ENCODE measurements at places on chromosomes 4 and X.
A peak's percentile ranks its signal among the peaks of the same experiment; 100 is the strongest.

DNA sequence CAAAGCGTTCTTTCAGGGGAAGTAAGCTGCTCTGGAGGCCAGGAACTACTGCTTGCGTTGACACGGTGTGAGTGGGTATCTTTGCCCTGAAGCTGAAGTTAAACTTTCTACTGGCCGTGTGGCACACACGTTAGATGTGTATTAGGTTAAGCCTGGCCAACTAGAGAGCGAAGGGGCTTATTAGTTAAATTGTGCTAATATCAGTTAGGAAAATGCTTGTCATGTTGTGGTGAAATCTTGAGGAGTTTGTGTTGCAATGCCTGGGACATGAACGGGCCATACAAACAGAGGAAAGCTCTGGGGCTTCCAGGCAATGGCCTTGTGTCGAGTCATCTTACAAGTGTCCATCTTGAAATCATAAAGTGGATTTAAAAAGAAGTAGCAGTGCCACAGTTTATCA is 62.6 kb downstream of the NSUN7 start:
- no peak for DNase-seq

DNA sequence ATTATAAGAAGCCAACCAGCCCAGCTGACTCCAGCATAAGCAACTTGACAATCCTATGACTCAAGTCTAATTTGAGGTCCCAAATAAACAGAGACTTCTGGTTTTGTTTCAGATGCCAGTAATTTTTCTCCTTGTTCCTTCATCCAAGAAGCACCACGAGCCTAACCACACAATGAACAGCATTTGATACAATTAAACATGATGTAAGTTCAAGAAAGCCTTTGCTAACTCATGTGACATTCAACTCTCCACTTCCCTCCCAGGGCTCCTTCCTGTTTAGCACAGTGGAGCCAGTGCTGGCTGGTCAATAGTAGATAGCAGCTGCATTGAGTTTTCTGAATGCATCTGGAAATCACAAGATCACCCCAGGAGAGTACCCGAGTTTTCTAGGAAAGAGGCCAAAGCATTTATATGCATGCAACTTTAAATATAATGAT is 206.3 kb downstream of the ARHGAP24 start:
- peak; percentile 1 for DNase-seq

GRCh38 chr4:37674439-37674838 is 11.7 kb downstream of the RELL1 start:
- no peak for DNase-seq

GRCh38 chr4:70958681-70959080 is 34.8 kb upstream of the DCK start:
- DNase-seq = no peak

DNA sequence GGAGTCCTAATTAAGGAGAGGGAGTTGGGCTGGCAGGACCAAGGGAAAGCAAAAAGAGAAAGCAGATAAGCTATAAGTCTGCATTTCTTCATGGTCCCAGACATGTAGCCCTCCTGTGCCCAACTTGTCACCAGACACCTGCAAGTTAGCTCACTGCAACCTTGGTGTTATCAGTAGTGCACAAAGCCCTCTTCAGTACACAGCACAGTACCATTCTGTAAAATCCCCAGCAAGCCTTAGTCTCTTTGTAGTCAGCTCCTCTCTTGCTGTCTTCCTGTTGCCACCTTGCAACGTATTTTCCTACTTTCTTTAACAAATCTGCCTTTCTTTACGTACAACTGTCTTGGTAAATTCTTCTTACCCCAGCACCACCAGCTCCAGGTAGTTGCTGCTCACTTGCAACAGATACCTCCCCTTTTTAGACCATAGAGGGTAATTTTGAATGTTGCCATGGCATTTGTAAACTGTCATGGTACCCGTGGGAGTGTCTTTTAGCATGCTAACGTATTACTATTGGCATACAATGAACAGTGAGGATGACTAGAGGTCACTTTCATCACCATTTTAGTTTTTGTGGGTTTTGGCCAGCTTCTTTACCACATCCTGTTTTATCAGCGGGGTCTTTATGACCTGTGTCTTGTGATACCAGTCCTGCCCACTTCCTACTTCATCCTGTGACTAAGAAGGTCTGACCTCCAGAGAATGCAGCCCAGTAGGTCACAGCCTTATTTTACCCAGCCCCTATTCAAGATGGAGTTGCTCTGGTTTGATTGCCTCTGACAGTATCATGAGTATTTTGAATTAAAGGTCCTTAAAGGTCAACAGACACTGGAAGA is 28.3 kb upstream of the AP1S2 start:
- DNase-seq = peak; percentile 2

GRCh38 chr4:184503869-184504300 is 29.5 kb upstream of the IRF2 start:
- DNase-seq = peak; percentile 19

GRCh38 chr4:73021634-73022033 is 47.9 kb downstream of the COX18 start:
- no peak for DNase-seq

DNA sequence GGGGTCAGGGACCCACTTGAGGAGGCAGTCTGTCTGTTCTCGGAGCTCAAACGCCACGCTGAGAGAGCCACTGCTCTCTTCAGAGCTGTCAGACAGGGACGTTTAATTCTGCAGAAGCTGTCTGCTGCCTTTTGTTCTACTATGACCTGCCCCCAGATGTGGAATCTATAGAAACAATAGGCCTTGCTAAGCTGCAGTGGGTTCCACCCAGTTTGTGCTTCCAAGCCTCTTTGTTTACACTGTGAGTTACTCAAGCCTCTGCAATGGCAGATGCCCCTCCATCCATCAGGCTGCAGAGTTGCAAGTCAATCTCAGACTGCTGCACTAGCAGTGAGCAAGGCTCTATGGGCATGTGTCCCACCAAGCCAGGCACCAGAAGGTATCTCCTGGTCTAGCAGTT is 158.1 kb downstream of the DTHD1 start:
- DNase-seq = no peak

DNA sequence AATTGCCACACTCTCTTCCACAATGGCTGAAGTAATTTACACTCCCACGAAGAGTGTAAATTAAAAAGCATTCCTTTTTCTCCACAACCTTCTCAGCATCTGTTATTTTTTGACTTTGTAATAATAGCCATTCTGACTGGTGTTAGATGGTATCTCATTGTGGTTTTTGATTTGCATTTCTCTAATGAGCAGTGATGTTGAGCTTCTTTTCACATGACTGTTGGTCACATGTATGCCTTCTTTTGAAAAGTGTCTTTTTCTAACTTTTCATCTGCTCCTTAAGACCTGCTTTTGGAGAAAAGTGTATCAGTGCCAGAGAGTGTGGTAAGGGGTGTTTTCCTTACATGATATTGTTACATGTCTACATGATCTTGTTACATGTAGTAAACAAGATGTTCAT is 25.7 kb downstream of the GUCY1A1 start:
- no peak for DNase-seq

- DNase-seq = peak; percentile 2
These were observed 103.6 kb downstream of the RAPGEF2 start for GRCh38 chr4:159206427-159206871.

DNA sequence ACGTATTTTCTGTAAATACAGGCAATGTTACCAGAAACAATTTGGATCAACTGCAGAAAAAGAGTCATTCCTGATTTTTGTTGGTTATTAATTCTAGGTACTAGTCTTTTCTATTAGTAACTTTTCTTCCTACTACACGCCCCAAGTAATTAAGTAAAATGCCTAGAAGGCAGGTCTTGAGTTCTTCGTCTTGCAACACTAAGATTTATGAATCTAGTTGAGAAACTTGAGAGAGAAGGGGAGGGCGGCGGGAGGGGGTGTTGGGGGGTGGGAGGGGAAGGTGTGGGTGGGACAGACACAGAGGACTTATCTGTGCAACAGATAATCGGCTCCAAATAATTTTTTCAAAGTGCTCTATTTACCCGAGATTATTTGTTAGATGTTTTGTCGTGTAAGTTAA is 3.0 kb downstream of the RAP2C start:
- DNase-seq = no peak

- peak; percentile 55 for DNase-seq
These were observed 3.9 kb downstream of the HCFC1 start for GRCh38 chrX:153967536-153968224.

DNA sequence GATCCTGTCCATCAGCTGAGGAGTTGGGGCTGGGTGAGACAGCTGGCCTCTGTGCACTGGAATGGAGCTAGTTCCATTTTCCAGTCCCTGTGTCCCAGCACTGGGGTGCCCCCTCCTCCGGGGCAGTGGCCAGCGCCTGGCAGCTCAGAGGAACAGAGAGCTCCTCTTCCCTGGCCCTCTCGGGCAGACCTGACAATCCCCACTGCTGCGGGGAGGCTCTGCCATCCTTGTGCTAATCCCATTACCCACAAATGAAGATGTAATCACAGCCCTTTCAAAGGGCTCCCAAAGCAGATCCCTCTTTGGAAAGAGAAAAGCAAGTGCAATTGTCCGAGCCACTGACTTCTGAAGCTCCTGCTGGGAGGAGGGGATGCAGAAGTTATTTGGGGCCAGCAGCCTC is 75.1 kb upstream of the MSX1 start:
- DNase-seq = no peak

DNA sequence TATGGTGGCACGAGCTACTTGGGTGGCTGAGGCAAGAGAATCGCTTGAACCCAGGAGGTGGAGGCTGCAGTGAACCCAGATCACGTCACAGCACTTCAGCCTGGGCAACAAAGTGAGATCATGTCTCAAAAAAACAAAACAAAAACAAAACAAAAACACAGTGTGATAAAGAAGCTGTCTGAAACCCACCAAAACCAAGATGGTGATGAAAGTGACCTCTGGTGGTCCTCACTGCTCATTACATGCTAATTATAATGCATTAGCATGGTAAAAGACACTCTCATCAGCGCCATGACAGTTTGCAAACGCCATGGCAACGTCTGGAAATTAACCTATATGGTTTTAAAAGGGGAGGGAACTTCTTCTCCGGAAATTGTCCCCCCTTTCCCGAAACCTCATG is 29.4 kb upstream of the OPHN1 start:
- DNase-seq = peak; percentile 43

- no peak for DNase-seq
These were observed 69.6 kb downstream of the ABLIM2 start for GRCh38 chr4:8088966-8089491.

DNA sequence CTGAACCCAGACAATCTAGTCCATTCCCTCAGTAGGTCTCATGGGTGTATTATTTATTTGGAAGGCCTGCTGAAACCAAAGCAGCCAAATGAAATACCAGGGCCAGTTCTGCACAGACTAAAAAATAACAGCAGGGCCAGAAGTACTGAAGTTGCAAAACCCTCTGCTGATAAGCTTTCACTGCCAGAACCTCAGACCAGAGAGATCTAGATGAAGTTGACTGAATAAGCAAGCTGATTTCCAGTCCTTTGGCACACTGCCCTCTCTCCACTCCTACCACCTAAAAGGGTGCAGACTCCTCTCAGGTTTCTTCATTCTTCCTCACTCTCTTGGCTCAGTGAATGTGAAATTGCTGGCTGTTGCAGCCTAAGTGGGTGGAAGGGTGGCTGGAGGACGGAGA is 276.7 kb upstream of the KLF3 start:
- no peak for DNase-seq

DNA sequence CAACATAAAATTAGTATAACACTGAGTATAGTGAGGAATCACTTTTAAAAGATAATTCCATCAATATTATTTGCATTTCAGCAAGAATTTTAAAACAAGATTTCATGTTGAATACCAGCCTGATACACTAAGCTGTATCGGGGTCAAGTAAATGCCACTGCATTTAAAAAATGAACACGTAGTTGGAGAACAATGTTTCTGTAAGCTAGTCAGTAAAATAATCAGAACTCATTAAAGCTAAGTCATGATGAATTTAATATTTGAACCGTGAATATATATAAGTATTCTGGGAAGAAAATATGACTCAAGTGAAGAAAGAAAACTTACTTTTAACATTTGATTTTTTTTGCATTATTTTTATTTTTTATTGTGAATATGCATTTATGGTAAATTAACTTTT is 611.0 kb upstream of the PABPC4L start:
- no peak for DNase-seq

- DNase-seq = no peak
These were observed 54.5 kb downstream of the CCSER1 start for GRCh38 chr4:90181644-90182043.

GRCh38 chr4:130233377-130234047 is 1137.6 kb downstream of the C4orf33 start:
- DNase-seq = peak; percentile 36

DNA sequence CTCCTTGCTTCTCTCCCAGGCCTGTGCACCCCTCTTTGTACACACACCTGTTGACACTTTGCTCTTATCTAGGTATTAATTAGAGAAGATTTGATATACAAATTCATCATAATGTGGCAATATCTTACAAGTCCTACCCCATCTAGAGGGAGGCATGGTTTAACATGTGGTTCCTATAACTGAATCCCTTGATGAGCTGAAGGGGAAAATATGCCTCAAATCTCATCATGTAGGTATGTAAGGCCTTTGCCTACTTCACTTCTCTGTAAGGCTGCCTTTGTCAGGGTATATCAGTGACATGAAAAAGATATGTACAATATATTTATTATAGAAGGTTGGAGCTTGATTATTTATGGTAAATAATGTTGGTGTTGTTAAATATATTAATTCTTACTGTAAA is 31.9 kb downstream of the HTR2C start:
- no peak for DNase-seq

- DNase-seq = no peak
These were observed 358.2 kb upstream of the NR3C2 start for GRCh38 chr4:148800336-148800885.

GRCh38 chr4:37675587-37676290 is 10.4 kb downstream of the RELL1 start:
- DNase-seq = peak; percentile 34

DNA sequence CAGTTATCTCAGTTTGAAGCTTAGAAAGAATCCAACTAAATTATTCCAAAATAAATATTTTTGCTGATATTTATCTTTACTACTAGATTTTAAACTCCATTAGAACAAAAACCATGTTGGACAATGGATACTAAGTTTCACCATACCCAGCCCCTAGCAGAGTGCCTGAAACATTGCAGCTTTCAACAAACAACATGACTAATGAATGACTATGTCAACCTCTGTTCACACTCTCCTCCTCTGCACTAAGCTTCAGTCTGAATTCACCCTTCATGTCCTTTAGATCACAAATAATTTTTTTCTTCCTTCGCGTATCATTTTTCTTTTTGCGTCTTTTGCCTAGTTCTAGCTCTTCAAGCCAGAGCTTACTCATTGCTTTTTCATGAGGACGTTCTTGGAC is 315.2 kb downstream of the PCDH10 start:
- DNase-seq = no peak

Measured in CD4-positive, alpha-beta T cell treated with Interleukin-17A for 1 hour (primary cell).